ENCODE measurements at places on chromosomes 7 and 10.

DNA sequence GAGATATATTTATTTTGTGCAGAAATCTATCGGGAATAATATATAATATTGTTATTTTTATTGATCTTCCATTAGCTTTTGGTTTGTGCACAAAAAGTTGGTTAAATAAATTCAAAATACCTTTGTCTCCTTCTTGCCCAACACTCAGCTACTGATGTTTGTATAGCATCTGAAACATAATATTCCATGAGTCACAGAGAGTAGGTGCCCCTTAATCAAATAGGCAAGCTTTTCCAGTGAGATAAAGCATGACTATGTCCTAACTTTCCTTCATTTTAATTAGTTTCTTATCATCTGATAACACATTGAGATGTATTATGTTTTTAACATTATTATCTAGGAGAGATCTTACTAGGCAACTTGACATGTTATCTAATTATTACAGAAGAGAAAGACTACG is 432.2 kb downstream of the KIF20B start:
- no peak for DNase-seq

DNA sequence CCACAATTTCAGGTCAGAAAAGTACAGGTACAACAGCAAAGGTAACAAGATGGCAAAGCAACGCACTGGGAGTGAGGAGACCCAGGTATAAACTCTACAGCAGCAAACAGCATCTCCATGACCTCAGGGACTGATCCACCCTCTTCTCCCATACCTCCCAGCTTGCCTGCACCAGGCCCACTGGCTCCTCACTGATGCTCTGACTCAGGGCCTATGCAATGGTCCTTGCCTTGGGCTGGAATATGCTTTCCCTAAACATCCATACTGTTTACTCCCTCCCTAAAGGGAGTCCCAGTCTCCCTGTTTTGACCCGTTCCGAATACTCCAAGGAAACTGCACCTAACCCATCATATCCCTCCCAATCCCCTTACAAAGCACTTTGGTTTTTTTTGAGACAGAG is 60.4 kb downstream of the UPF2 start:
- DNase-seq = no peak

DNA sequence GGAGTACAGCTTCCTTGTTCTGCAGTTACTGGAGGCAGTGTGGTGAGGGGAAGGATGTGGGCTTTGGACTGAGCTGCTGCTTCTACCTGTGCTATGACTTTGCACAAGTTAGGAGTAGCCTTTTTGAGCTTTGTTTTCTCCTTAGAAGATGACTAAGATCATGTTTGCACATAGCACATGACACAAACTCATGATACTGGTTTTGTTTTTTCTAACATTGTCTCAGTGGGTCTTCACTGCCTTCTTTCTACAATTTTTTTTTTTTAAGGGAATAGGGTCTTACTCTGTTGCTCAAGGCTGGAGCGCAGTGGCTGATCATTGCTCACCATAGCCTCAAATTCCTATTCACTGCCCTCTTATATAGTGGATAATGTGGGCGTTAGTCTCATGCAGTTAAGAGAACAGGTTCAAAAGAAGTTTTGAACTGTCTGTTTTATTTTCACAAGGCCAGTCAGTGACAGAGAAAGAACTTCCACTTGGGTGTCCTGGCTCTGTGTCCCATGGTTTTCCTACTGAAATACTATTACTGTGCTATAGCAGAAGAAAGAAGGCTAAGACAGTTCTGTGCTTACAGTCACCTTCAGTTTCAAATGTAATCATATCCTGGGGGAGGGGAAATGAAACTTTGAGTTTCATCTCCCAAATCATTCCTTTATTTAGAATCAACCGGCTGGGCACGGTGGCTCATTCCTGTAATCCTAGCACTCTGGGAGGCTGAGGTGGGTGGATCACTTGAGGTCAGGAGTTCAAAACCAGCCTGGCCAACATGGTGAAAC is 72.0 kb downstream of the KAT6B start:
- no peak for DNase-seq

DNA sequence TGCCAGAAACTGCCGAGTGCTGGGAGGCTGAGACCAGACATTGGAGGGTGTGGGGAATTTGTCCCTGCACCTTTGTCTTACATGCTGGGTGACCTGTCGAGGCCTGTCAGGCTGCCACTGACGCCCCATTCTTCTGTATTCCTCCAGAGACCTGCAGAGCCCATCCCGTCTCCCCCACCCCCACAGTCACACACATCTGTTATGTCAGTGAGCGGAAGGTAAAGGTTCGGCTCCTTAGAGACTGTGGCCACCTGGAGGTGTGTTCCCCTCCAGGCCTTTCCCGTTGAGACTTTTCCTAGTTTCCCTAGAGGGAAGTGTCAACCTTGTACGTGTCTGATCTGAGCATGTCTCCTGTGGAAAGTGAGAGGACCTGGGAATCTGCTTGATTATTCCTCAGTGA is 84.5 kb downstream of the ATXN7L1 start:
- no peak for DNase-seq

- no peak for DNase-seq
These were observed 222.8 kb upstream of the PRKCQ start for GRCh38 chr10:6802759-6803426.

DNA sequence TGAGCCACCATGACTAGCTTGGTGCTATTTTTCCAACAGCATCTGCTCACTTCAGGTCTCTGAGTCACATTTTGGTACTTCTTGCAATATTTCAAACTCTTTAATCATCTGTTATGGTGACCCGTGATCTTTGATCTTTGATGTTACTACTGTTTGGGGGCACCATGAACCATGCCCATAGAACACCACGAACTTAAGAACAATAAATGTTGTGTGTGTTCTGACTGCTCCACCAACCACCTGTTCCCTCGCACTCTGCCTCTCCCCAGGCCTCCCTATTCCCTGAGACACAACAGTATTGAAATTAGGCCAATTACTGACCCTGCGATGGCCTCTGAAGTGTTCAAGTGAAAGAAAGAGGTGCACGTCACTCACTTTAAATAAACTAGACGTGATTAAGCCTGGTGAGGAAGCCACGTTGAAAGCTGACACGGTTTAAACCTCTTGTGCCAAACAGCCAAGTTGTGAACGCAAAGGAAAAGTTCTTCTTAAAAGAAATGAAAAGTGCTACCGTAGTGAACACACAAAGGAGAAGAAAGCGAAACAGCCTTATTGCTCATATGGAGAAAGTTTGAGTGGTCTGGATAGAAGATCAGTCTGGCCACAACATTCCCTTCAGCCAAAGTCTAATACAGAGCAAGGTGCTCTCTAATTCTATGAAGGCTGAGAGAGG is 27.2 kb upstream of the ATP6V0A4 start:
- no peak for DNase-seq

DNA sequence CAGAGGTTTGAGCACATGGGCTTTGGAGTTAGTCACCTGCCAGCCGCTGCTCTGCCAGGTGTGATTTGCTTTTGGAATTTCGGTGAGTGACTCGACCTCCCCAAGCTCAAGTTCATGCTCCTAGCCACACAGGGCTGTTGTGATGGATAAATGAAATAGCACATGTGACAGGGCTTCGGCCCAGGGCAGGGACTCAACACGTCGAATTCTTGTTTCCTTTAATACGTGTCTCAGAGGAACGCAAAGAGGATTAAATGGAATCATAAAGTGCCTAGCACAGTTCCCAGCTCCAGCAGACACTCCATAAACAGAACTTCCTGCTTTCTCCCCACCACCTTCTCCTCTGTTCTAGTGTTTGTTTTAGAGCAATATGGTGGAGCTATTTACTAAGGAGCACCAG is 88.3 kb upstream of the CHST15 start:
- DNase-seq = no peak

DNA sequence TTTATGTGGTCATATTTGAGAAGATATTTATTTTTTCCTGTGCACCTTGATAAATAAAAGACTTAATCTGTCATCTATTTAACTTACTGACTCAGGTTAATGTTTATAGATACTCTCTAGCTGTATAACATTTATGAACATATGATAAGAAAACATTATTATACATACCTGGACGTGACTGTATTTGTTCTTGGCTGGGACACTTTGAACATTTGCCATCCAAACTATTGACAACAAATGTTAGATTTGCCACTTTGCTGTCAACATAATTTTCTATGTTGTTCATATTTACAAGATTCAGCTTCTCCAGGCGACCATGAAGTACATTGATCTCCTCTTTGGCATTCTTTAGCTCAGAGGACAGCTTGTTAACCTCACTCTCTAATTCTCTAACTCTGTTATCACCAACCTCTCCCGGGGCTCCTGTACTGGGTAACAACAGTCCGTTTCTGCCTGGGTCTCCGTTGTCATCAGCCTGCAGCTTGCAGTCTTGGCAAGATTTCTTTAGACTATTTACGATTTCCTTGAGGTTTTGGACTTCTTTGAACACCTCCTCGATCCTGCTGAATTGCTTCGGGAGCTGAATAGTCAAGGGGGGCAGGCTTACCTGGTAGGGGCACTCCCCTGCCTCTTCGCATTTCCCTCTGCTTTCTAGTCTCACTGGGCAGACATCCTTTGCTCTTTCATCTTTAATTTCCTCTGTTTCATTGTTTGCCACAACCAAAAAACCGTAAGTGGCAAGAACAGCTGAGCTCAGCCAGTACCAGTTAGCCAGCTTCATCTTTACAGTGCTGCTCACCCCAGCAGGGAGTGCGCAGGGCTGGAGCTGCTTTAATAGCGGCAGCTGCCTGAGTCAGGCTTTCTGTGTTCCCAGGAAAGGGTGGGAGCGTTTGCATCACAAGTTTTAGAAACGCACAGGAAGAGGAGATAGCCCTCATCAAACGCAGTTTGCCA is at the start of gene FGL2:
Gene FGL2, minus strand, starts transcription at position 807 of the 954 bp plus-strand sequence. Its CDS starts 26 bp downstream, at position 781.
- no peak for DNase-seq

GRCh38 chr7:107501593-107501992 is 31.7 kb downstream of the GPR22 start:
- no peak for DNase-seq

GRCh38 chr7:15543256-15543655 is 18.6 kb downstream of the AGMO start:
- DNase-seq = no peak

GRCh38 chr10:17607060-17607459 is 10.1 kb downstream of the HACD1 start:
- DNase-seq = no peak

DNA sequence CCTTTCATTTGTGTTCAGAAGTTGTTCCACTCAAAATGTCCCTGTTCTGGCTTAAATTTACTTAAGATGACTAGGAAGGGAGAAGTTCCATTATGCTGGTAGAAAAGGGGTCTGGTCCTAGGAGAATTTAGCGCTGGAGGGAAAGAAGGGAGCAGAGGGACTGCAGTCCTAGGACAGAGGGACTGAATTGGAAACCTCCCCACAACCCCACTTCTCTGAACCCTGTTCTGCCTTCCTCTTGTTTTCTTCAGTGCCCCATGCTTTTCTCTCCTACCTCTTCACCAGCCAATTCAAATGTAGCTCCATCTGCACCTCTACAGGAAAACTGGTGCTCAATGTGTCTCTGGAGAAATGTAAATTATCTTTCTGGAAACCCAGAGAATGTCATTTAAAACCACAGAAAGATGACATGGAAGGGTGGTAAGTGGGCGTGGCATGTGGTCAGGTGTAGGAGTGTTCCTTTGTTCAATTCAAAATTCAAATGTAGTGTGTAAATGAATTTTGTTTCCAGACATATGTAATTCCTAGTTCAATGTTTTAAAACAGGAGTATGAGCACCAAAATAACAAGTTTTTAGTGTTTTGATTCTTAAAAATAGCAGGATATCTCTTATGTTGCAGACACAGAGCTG is 24.0 kb upstream of the RHOBTB1 start:
- no peak for DNase-seq

GRCh38 chr7:42014625-42015618 is 222.1 kb downstream of the GLI3 start:
- DNase-seq = no peak

GRCh38 chr10:8072211-8072610 is 17.7 kb downstream of the GATA3 start:
- no peak for DNase-seq

- DNase-seq = peak; percentile 48
These were observed 13.4 kb downstream of the BRI3 start for GRCh38 chr7:98294798-98295382.

DNA sequence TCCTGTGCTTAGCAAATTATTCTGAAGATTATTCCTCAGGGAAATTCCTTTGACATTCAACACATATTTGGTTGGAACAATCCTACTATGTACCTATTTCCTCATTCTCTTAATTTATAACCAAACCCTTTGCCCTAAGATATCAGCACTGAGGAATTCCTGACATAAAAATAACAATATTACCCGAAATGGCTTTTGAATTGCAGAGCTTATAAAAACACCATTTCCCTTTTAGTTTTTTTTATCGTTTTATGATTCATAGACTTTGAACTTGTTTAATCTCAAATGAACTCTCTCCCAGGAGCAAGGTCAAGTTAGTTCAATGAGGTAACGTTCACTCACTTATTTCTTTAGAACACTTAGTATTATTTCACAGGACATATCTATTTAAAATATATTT is 7.7 kb upstream of the ABCB1 start:
- no peak for DNase-seq

- no peak for DNase-seq
These were observed 147.4 kb downstream of the CUX1 start for GRCh38 chr7:101964680-101965452.

DNA sequence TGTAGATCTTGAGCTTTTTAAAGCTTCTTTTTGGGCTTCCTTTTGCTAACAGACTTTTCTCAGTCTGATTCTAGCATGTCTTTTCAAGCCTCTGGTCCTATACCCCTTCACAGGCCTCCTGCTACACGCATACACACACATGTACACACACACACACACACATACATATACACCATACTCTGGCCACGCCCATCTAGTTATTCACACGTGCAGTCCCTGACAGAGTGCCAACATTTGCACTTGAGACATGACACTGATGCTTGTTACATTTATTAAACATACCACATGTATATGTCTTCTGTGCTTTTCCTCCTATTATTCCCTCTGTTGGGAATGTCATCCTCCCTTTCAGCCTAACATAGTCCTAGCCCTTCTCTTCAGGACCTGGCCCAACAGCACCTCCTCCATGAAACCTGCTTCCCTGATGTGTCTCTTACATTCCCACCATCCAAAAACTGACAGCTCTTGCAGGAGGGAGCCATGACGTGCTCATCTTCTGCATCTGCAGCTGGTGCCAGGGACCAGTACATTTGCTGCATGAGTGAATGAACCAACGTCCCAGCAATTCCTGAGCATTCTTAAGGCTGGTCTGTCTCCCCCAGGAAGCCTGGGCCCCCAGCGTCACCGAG is 222.1 kb downstream of the ARHGAP12 start:
- DNase-seq = no peak

DNA sequence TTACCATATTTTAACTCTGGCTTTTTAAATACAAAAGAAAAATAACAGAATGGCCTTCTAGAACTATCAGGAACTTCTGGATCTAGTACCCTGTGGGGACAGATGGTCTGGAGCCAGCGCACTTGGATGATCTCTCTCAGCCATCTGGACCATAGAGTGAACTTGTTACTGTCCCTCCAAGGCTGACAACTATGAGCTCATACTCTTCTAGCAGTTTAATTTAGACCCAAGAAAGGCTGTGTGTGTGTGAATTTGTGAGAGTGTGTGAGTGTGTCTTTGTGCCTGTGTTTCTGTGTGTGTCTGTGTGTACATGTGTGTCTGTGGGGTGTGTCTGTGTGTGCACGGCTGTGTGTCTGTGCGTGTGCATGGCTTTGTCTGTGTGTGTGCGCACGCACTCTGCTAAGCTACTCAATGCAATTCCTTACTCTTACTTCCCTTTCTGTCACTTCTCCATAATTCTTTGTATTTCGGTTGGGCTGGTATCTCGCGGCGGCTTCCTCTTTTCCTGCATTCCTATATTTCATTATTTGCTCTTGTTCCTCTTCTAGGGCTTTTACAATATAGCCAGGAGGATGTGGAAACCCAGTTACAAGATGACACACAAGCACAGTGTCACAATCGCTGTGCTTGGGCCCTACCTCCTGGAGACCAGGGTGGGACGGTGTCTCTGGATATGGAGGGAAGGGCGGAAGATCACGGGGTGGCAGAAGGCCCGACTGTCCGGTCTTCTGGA is 51.9 kb downstream of the IKZF1 start:
- DNase-seq = no peak

All from SJSA1 (cell line).